Activated naive CD8-positive, alpha-beta T cell treated with anti-CD3 and anti-CD28 coated beads, Interleukin-2, amount 50 U/mL, for 24 hours (primary cell): ENCODE measurements at places on chromosomes 1 and 21.

- H3K4me3 ChIP-seq = no peak overlapping the region
- H3K36me3 ChIP-seq = no peaks in the 10 kb centered on the region
- DNase-seq = no peak
- H3K27me3 ChIP-seq = no peaks in the 10 kb centered on the region
These were observed 61.7 kb upstream of the TNFSF4 start for GRCh38 chr1:173268786-173269277.

GRCh38 chr1:210237479-210237878, 4.9 kb downstream of the SERTAD4 start:
- no peak for DNase-seq
- peaks cover 8% of the 10 kb centered on the region for H3K4me1 ChIP-seq
- no peak overlapping the region for H3K4me3 ChIP-seq
- no peaks in the 10 kb centered on the region for H3K36me3 ChIP-seq
- no peak overlapping the region for H3K27ac ChIP-seq

GRCh38 chr1:35644204-35644603, 2.9 kb upstream of the PSMB2 start:
- peaks cover 6% of the 10 kb centered on the region for H3K36me3 ChIP-seq
- peaks cover 16% of the 10 kb centered on the region for H3K4me1 ChIP-seq
- H3K27me3 ChIP-seq = peaks cover 22% of the 10 kb centered on the region
- DNase-seq = no peak
- H3K27ac ChIP-seq = no peak overlapping the region

- no peaks in the 10 kb centered on the region for H3K4me1 ChIP-seq
- no peaks in the 10 kb centered on the region for H3K36me3 ChIP-seq
- DNase-seq = no peak
- peaks cover 2% of the 10 kb centered on the region for H3K27me3 ChIP-seq
- no peak overlapping the region for H3K4me3 ChIP-seq
These were observed 117.5 kb downstream of the C1orf21 start for GRCh38 chr1:184504040-184504954.

DNA sequence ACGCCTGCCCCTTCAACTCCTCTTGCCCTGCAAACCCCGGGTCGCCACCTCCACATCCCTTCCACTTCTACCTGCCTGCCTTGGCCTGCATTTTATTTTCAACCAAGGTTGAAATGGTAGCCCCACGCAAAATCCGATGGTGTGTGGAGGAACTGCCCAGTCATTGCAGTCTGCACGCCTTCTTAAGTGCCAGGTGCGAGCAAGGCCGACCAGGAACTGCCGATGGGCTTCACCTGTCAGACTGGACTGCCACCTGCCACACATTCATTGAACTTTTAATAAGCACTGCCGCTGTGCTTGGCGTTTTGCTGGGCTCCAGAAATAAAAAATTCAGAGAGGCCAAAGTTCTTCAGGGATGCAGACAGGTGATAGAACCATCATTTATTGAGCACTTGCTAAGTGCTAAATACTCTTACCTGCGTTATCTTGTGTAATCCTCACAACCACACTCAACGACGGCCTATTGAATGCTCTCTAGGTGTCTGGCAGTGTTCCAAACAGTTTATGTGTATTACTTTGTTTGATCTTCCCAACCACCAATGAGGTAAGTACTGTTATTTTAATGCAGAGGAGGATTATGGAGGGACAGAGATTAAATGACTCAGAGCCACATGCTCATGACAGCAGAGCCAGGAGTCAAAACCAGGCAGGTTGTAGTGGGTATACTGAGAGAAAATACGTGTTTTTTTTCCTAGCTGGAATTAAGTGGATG, 36.2 kb downstream of the CACHD1 start:
- H3K27me3 ChIP-seq = peaks cover 6% of the 10 kb centered on the region
- no peaks in the 10 kb centered on the region for H3K36me3 ChIP-seq
- H3K4me1 ChIP-seq = peaks cover 28% of the 10 kb centered on the region
- H3K27ac ChIP-seq = peak overlapping the region; percentile 40
- no peak for DNase-seq
- peak overlapping the region; percentile 79 for H3K4me3 ChIP-seq

DNA sequence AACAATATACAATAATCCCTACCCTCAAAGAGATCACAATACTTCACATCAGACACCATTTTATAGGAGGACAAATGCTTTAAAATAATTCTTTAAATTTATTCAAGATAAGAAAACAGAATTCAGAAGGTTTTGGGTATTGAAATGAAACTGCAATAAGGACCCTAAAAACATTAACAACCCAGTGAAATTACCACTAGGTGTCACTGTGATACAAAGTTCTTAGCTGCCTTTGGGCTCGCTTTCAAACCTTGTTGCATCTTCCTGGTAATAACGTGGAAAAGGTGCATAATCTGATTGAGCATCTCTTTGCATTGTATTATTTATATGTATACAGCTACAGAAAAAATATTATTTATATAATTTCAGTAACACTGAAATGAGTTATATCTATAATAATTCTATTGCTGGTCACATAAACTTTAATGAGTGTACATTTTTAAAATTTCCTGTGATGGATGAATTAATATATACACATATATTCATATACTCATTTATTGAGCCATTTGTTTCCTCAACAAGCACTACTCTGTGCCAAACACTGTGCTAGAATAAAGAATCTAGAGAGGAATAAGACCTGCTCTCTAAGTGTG, 185.2 kb downstream of the FAF1 start:
- H3K4me1 ChIP-seq = no peaks in the 10 kb centered on the region
- DNase-seq = no peak
- no peaks in the 10 kb centered on the region for H3K27me3 ChIP-seq

GRCh38 chr1:171635661-171636060, 13.6 kb downstream of the MYOCOS start:
- H3K27ac ChIP-seq = no peak overlapping the region
- DNase-seq = no peak
- no peak overlapping the region for H3K4me3 ChIP-seq
- no peaks in the 10 kb centered on the region for H3K4me1 ChIP-seq
- H3K36me3 ChIP-seq = no peaks in the 10 kb centered on the region
